Large intestine (tissue), 12 donors: ENCODE measurements at places on chromosomes 1 and 21.

DNA sequence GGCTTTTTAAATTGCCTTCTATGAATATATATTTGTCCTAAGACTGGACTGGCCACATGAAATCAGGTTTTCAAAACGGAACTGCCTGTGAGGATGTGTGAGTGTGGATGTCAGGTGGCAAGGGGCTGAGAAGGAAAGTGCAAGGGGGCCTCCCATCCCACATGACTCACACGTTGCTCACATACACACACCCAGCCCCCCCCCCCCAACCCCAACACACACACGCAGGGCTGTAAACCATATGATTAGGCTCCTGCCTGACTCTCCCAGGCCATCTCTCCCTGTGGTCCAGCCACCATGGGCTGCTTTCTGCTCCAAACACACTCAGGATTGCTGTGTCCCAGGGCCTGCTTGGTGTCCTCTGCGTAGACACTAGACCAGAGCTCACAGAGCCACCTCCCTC is 22.4 kb downstream of the DEGS1 start:
- peak; percentile 88 for DNase-seq

GRCh38 chr21:44370027-44370735 is 16.8 kb downstream of the TRPM2 start:
- peak; percentile 76 for DNase-seq

- no peak for DNase-seq
Observed at GRCh38 chr1:221141606-221142285, 262.5 kb downstream of the HLX start.

DNA sequence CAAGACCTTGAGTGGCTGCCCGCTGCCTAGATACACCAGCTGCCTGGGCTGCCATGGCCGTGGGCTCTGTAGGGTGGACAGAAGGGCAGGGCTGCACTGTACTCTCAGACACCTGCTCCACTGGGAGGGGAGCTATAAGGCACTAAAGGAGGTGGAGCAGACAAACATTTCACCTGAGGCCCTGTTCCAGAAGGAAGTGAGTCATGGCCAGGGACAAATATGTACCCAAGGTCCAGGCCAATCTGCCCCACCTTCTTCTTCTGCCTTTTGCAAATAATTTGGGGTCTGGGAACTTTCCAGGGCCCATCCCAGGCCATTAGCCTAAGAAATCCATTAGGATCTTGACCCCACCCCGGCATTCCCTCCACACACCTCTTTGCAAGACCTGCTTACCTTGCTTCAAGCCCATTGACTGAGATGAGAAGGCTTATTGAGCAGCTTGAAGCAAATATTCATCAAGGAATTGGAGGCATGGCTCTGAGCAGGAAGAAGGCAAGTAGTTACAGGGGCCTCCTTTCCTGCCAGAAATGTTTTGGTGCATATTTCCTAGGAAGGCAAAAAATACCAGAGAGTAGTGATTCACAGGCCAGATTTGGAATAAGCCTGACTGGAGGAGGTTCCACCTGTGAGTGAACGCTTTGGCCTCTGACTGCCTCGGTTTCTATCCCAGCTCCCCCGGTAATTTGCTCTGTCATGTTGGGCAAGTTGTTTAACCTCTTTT is at the start of gene CAPN8:
Gene CAPN8, minus strand, starts transcription at position 110 of the 721 bp plus-strand sequence. Its CDS starts 55 bp downstream, at position 55.
- DNase-seq = no peak

GRCh38 chr1:59223989-59224634 is 72.8 kb upstream of the FGGY start:
- DNase-seq = peak; percentile 31

GRCh38 chr1:41462680-41463004 is 21.8 kb downstream of the EDN2 start:
- no peak for DNase-seq

DNA sequence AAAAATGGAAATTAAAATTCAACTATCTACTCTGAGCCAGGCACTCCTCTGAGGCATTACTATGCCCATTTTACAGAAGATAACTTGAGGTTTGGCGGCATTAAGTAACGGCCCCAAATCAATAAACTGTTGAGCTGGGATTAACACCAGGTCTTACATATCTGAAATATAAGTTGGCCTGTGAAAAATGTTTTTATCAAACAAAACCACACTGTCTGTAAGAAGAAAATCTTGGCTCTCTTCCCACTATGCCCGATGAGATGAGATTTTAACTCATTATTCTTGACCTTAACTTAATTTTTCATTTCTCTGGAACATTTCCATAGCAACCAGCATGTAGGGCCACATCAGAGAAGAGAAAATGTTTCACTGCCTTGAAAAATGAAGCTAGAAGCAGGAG is 21.8 kb downstream of the RC3H1 start:
- no peak for DNase-seq

DNA sequence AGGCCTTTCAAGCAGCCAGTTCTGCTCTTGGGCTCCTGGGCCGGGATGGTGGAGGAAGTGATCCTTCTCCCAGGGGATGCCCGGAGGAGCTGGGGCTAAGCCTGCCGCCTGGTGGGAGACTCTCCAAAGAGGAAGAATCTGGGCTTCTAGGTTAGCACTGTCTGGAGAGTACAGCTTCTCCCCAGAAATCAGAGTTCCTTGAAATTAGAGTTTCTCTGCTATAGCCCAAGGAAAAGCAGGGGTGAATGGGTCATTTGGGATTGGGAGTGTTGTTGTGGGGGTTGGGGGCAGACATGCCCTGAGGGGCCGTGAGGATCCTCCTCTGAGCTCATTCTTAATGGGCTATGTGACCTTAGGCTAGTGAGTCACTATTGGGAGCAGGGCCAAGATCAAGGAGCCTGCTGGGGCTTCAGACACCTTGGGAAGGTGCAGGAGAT is 6.5 kb downstream of the LGR6 start:
- DNase-seq = no peak

DNA sequence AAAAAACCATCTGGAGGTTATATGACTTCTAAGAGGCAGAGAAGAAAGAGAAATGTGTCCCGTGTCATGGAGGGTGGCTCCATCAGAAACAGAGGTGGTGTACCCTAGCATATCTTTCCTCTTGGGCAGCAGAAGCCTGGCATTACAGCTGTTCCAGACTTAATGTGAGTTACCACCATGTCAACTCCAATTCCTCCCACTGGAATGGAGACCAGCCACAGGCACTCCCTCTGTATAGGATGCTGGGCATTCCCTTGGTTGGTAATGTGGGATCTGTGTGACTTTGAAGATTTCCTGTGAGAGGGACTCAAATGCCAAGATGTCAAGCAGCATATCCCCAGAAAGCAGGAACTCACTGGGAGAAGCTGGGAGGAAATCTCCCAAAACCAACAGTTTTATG is 77.1 kb upstream of the COG2 start:
- DNase-seq = no peak

- no peak for DNase-seq
Observed at GRCh38 chr21:35050348-35051286, 1.5 kb upstream of the RUNX1 start.

DNA sequence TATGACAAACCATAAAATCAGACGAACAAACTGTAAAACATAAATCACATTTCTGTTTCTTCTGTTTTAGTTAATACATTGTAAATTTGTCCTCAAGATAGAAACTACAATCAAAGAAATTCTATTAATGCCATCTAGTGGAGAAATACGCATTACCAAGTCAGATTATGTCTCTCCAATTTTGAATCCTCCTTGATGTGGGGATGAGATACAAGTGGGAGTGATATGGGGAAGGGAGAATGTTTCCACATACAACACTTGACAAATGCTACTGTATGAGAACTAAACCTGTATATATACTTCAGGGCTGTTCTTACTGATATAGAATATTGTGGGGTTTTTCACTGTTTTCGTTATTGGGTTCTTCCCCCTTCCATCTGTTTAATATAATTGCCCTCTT is 2.6 kb downstream of the HFM1 start:
- no peak for DNase-seq

GRCh38 chr1:220827445-220828178 is 40.9 kb downstream of the MTARC1 start:
- no peak for DNase-seq

DNA sequence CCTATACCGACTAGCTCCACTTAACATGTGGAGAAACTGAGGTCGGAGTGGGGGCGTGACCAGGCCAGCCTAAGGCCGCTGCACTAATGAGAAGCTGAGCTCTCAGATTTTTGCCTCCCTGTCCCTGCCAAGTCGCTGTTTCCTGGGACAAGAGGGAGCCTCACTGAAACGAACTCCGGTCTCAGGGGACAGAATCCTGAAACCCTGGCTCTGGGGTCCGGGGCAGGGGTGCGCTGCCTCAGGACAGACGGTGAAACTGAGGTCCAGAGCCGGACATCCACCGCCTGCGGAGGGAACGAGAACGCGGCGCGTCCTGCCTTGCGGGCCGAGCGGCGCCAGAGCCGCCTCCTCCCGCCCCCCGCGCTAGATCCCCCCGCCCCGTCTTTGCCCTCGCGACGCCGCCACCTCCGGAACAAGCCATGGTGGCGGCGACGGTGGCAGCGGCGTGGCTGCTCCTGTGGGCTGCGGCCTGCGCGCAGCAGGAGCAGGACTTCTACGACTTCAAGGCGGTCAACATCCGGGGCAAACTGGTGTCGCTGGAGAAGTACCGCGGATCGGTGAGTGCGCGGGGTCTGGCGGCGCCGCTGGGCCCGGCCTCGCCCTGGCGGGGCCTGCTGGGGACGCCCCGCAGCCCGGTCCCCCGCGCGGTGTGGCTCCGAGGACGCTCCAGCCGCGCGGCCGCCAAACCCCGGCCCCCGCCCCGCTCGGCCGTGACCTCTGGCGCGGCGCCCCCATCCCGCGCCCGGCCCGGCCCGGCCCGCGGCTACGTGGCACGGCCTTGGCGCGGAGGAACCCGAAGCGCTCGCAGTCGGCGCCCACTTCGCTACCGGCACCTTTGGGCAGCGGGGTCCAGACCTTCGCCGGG is at the start of gene GPX7:
Gene GPX7, plus strand, starts transcription at position 381 of the 865 bp plus-strand sequence. Its CDS starts 39 bp downstream, at position 420.
- DNase-seq = no peak

GRCh38 chr1:234976861-234977680 is 151.6 kb downstream of the TOMM20 start:
- DNase-seq = peak; percentile 31

DNA sequence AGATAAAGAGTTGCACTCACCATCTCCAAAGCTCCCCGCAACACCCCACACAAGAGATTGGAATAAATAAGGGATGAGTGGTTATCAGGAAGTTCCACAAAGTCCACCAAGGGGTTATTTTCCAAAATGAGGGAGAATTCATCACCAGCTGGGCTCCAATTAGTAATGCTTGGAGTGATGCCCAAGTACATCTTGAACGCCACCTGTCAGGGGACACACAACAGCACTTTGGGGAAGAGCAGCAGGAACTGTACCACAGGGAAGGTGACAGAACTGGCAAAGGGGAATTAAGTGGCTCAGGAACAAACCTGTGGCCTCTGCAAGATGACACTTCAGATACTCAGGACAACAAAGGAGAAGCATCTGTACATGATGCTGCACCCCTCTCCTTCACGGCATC is 11.5 kb downstream of the TRAPPC3 start:
- DNase-seq = no peak

DNA sequence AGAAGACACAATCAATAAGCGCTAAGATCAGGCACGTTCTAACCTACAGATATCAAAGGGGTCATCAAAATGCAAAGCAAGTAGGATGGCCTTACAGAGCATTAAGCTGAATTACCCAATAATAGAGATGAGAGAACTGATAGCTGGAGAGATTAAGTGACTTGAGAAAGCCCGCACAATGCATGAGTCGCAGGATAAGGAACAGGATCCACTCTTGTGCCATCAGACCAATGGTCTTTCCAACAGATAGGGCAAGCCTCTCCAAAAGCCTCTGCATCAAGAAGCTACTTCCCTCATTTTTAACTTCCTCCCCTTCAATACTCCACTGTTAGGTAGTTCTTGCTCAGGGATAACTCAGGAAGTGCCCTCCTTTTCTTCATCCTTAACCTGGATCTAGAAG is 2.6 kb downstream of the CHML start:
- no peak for DNase-seq

- DNase-seq = no peak
Observed at GRCh38 chr21:37592496-37592895, 225.9 kb downstream of the DYRK1A start.

GRCh38 chr1:46747683-46748288 is 28.9 kb upstream of the EFCAB14 start:
- peak; percentile 52 for DNase-seq
